Central memory CD8-positive, alpha-beta T cell (primary cell): ENCODE measurements at places on chromosomes 1 and 21.

DNA sequence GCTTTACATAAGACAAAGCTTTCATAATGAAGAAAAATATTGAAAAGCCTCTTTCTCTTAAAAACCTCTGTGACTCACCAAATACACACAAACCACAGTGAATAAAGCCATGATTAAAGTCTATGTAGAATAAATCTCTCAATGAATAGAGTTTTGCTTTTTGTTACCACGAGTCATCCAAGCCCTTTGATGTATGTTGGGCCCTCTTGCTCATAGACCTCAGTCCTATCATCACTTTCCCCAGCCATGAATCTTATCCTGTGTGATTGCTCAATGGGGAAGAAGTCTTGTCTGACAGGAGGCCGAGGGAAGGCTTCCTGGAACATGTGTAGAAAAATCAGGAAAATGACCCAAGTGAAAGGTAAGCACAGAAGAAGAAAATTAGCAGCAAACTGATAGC lies 60.8 kb downstream of the NGF start:
- DNase-seq = no peak
- H3K27ac ChIP-seq = no peak overlapping the region
- no peaks in the 10 kb centered on the region for H3K4me1 ChIP-seq

- peaks cover 75% of the 10 kb centered on the region for H3K27me3 ChIP-seq
- no peaks in the 10 kb centered on the region for H3K36me3 ChIP-seq
- peak; percentile 5 for DNase-seq
- H3K4me1 ChIP-seq = no peaks in the 10 kb centered on the region
Observed at GRCh38 chr1:7252411-7253117, 467.3 kb downstream of the CAMTA1 start.

DNA sequence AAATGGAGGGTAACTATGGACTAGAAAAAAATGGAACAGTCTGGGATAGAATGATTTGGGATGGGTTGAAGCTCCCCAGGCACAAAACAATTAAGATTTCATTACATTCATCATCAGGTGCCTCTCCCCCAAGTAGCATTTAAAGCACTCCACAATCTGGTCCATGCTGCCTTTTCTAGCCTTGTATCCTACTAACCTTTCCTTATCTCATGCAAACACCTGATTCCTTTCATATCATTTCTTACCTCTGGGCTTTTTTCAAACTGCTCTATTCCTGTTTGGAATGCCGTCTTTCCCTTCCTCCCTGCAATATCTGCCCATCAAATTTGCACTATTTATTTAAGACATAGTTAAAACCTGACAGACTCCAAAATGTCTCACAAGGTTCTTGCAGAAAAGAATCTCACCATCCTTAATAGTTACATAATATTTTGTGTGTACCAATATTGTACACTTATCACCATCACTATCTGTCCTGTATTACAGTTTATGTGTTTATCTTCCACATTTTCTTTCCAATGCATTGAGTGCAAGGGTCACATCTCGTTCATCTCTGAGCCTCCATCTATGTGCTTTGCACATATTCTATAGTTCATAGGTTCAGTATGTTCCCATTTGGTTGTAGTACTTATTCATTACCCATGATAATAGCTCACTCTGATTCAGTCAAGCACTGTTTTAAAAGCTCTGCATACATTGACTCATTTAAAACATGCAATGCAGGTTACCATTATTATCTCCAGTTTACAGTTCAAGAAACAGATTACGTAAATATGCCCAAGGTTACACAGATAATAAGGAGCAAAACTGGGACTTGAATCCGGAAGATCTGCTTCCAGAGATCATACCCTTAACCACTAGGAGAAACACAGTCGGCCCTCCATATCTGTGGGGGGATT lies 16.1 kb upstream of the SHCBP1L start:
- H3K4me3 ChIP-seq = no peak overlapping the region
- H3K27ac ChIP-seq = no peak overlapping the region
- H3K27me3 ChIP-seq = peaks cover 9% of the 10 kb centered on the region
- H3K4me1 ChIP-seq = no peaks in the 10 kb centered on the region
- H3K36me3 ChIP-seq = no peaks in the 10 kb centered on the region
- DNase-seq = no peak

DNA sequence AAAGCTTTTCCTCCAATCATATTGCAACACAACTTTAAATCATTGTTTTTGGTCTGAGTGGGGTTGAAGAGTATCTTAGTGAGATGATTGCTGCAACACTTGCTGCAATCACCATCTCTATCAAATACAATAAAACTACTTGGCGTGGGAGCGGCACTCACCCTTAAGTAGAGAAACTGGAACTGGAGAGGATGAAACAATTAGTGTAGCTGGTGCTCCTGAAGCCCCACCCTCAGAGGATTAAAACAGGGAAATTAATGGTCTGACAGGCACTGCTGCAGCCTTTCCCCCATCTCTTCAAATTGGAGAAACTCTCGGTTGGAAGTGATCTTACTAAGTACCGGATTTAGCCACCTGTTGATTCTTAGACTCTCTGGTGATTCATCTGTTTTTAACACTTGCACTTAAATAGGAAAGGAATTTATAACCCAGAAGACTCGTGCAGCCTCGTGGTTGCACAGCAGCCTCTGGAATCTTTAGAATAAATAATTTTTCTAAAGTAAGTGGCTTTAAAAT lies 80.5 kb upstream of the KIF26B start:
- peaks cover 26% of the 10 kb centered on the region for H3K27me3 ChIP-seq
- no peaks in the 10 kb centered on the region for H3K36me3 ChIP-seq
- no peaks in the 10 kb centered on the region for H3K4me1 ChIP-seq

- H3K4me3 ChIP-seq = no peak overlapping the region
- no peak overlapping the region for H3K27ac ChIP-seq
- no peak for DNase-seq
- H3K36me3 ChIP-seq = no peaks in the 10 kb centered on the region
Observed at GRCh38 chr1:3365523-3366125, 88.8 kb upstream of the ARHGEF16 start.

GRCh38 chr1:205313563-205314308 lies 7.8 kb downstream of the NUAK2 start:
- DNase-seq = no peak
- H3K4me1 ChIP-seq = peaks cover 81% of the 10 kb centered on the region
- no peaks in the 10 kb centered on the region for H3K27me3 ChIP-seq
- H3K4me3 ChIP-seq = peak overlapping the region; percentile 94
- H3K36me3 ChIP-seq = peaks cover 34% of the 10 kb centered on the region

DNA sequence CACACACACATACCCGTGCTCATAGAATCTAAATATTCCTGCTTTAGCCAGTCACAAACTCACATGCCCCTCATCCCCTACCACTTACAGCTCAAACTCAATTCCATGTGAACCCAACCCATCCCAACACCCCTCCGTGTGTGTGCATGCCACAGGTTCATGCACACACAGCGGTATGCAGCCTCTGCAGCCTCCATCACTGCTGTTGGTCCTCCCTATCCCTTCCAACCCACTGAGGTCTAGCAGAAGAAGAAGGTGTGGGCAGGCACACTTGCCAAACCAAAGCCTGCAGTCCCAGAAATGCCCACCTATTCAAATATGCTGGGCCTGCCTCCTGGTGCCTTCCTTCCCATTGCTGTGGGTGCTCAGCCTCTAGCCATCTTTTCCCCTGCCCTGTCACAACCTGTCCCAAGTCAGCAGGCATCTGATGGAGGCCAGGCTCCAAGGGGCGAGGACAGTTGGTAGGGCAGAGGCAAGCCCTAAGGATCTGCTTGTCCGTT lies 26.2 kb downstream of the SLC2A1 start:
- H3K4me1 ChIP-seq = peaks cover 81% of the 10 kb centered on the region
- no peaks in the 10 kb centered on the region for H3K27me3 ChIP-seq
- no peak for DNase-seq
- peaks cover 58% of the 10 kb centered on the region for H3K36me3 ChIP-seq

GRCh38 chr1:74699331-74699730 lies 25.7 kb upstream of the ERICH3 start:
- DNase-seq = no peak
- H3K4me3 ChIP-seq = no peak overlapping the region
- H3K4me1 ChIP-seq = no peaks in the 10 kb centered on the region
- H3K27me3 ChIP-seq = no peaks in the 10 kb centered on the region
- H3K27ac ChIP-seq = no peak overlapping the region

DNA sequence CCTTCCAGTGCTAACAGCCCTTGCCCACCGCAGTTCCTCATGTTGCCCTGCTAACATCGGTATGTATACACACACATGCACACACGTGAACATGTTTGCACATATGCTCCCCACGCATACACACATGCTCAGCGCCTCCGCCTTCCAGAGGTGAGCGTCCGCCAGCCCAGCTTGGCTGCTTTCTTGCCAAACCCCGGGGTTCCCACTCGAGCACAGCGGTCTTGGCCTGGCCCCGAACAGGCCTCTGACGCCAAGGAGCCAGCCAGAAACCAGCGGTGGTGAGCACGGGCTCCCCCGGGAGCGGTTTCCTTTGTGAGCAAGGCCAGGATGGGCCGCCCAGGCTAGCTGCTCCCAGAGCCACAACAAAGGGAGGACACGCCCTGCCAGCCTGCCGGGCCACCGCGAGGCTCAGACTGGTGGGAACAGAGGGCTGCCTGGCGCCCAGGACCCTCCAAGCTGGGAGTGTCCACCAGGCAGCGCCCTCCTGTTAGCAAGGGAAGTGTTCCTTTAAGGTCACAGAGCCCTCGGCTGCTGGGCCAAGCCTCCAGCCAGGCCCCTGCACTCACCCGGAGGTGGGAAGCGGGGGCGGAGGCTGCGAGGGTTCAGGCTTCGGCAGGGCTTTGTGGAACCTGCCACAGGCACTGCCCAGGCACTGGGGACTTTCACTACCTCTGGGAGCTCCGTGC lies 65.4 kb downstream of the ALPL start:
- H3K27ac ChIP-seq = no peak overlapping the region
- no peak for DNase-seq
- no peak overlapping the region for H3K4me3 ChIP-seq
- H3K36me3 ChIP-seq = no peaks in the 10 kb centered on the region

- H3K27ac ChIP-seq = peak overlapping the region; percentile 69
- DNase-seq = no peak
- no peaks in the 10 kb centered on the region for H3K27me3 ChIP-seq
- H3K4me1 ChIP-seq = peaks cover 21% of the 10 kb centered on the region
Observed at GRCh38 chr1:98849969-98850636, 154.6 kb downstream of the PLPPR5 start.

DNA sequence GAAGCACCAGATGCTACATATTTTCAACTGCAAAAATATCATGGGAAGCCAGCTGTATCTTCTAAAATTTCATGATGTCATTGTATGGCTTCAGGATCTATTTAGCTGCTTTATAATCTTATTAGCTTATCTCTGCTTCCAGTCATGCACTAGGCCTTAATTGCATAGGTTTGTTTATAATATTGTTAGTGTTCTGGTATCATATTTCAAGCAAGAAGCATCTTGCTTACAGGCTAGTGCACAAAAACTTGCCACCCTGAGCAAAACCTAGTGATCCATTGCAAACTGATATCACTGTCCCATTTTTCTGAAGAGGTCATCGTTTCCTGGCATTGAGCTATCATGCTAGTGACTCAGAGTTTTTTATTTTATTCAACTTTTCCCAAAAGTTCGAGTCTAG lies 15.7 kb upstream of the NRIP1 start:
- H3K4me1 ChIP-seq = no peaks in the 10 kb centered on the region
- no peak overlapping the region for H3K27ac ChIP-seq
- H3K36me3 ChIP-seq = no peaks in the 10 kb centered on the region

- H3K36me3 ChIP-seq = no peaks in the 10 kb centered on the region
- H3K4me3 ChIP-seq = no peak overlapping the region
- H3K4me1 ChIP-seq = no peaks in the 10 kb centered on the region
- H3K27me3 ChIP-seq = peaks cover 70% of the 10 kb centered on the region
- H3K27ac ChIP-seq = no peak overlapping the region
Observed at GRCh38 chr1:204742676-204743251, 57.2 kb upstream of the LRRN2 start.

GRCh38 chr1:82598812-82599211 lies 798.1 kb downstream of the ADGRL2 start:
- H3K36me3 ChIP-seq = peaks cover 2% of the 10 kb centered on the region
- H3K27me3 ChIP-seq = no peaks in the 10 kb centered on the region
- no peak overlapping the region for H3K27ac ChIP-seq
- no peak for DNase-seq
- H3K4me1 ChIP-seq = no peaks in the 10 kb centered on the region

DNA sequence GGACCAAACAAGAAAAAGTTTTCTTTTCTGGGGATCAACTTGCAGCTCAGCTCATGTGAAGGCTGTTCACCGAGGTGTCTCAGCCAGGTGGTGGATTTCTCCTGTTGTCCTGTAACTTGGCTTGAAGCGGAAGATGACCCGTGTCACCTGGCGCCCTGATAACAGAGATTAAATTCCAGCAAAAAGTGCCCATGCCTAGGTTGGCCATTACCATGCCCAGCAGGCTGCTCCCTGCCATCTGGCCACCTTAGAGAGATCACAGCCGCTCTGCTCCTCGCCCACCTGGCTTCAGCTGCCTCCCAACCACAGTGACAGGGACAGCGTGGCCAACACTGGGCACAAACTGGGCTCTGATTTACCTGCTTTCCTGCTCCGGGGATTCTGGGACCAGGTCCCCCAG lies 149.5 kb downstream of the ZBTB18 start:
- no peaks in the 10 kb centered on the region for H3K4me1 ChIP-seq
- no peak overlapping the region for H3K4me3 ChIP-seq
- H3K36me3 ChIP-seq = no peaks in the 10 kb centered on the region
- H3K27ac ChIP-seq = no peak overlapping the region
- peaks cover 72% of the 10 kb centered on the region for H3K27me3 ChIP-seq
- DNase-seq = no peak

- DNase-seq = no peak
- H3K27ac ChIP-seq = no peak overlapping the region
- peaks cover 1% of the 10 kb centered on the region for H3K36me3 ChIP-seq
Observed at GRCh38 chr1:200903793-200904192, 9.1 kb downstream of the INAVA start.
